Stimulated activated CD8-positive, alpha-beta memory T cell treated with anti-CD3 and anti-CD28 coated beads, Interleukin-15, amount 100 ng/mL, for 48 hours (primary cell): ENCODE measurements at places on chromosomes 6 and 20.

- DNase-seq, result no peak
Observed at GRCh38 chr6:404685-405423, 13.3 kb downstream of the IRF4 start.

DNA sequence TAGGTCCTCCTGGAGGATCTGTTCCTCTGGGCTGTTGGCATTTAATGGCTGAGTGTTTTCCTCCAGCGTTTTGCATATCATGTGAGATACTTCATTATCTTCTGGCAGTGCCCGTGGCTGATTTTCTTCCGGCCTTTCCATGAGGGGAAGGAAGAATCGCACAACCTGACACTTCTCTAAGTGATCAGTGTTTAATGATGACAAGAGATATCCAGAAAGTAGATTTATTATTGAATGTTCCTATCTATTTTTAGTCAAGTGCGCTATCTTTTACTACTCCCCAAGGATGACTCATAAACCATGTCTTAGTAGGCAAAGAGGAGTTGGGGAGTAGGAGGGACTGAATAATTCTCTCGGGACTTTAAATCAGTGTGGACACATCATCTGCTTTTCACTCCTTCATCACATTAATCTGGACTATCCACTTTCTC lies 149.7 kb downstream of the PLCB4 start:
- no peak for DNase-seq

- no peak for DNase-seq
Observed at GRCh38 chr20:41508335-41508734, 109.8 kb downstream of the CHD6 start.

GRCh38 chr20:53964067-53964466 lies 106.3 kb downstream of the BCAS1 start:
- no peak for DNase-seq

GRCh38 chr6:33996120-33996475 lies 149.8 kb downstream of the GRM4 start:
- DNase-seq, result no peak

DNA sequence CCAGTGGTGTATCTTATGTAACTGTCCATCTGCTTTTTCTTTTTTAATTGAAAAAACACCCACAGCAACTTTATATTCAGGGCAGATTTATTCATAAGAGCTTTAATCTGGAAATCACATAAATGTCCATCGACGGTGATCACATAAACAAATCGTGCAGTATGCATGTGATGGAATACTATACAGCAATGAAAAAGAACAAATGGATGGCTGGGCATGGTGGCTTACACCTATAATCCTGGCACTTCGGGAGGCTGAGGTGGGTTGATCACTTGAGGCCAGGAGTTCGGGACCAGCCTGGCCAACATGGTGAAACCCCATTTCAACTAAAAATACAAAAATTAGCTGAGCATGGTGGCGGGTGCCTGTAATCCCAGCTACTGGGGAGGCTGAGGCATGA lies 39.1 kb downstream of the VSTM2L start:
- no peak for DNase-seq

- no peak for DNase-seq
Observed at GRCh38 chr20:31604567-31605030, 490 bp upstream of the ID1 start.

- no peak for DNase-seq
Observed at GRCh38 chr6:80143419-80143937, 37.0 kb downstream of the BCKDHB start.

GRCh38 chr6:138428944-138429598 lies 25.0 kb downstream of the HEBP2 start:
- no peak for DNase-seq

GRCh38 chr6:100137759-100138158 lies 143.7 kb upstream of the MCHR2 start:
- DNase-seq, result no peak

GRCh38 chr6:2485116-2485515 lies 239.7 kb upstream of the GMDS start:
- no peak for DNase-seq

- no peak for DNase-seq
Observed at GRCh38 chr20:32534661-32535240, 50.4 kb downstream of the NOL4L start.

DNA sequence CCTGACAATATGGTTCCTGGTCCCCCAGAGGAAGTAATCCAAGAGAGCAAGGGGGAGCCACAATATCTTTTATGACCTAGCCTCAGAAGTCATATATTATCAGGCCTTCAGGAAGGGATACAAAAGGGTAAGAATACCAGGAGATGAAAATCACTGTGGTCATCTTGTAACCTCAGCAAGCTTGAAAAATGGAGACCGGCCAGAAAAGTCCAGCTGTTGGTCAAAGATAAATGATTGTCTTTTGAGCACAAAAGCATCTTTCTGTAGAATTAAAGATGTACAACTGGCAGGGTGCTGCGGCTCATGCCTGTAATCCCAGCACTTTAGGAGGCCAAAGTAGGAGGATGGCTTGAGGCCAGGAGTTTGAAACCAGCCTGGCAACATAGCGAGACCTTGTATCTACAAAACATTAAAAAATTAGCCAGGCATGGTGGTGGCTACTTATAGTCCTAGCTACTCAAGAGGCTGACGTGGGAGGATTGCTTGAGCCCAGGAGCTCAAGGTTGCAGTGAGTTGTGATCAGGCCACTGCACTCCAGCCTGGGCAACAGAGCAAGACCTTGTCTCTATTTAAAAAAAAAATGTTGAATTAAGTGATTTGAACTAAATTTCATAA lies 118.0 kb upstream of the MARCKS start:
- no peak for DNase-seq

GRCh38 chr6:36577301-36577700 lies 16.9 kb upstream of the SRSF3 start:
- DNase-seq, result no peak

- no peak for DNase-seq
Observed at GRCh38 chr6:131322125-131322524, 186.9 kb downstream of the AKAP7 start.

GRCh38 chr6:102344769-102345168 lies 951.3 kb downstream of the GRIK2 start:
- DNase-seq, result no peak

GRCh38 chr6:27962506-27962905 lies 5.5 kb downstream of the OR2B6 start:
- DNase-seq, result no peak

DNA sequence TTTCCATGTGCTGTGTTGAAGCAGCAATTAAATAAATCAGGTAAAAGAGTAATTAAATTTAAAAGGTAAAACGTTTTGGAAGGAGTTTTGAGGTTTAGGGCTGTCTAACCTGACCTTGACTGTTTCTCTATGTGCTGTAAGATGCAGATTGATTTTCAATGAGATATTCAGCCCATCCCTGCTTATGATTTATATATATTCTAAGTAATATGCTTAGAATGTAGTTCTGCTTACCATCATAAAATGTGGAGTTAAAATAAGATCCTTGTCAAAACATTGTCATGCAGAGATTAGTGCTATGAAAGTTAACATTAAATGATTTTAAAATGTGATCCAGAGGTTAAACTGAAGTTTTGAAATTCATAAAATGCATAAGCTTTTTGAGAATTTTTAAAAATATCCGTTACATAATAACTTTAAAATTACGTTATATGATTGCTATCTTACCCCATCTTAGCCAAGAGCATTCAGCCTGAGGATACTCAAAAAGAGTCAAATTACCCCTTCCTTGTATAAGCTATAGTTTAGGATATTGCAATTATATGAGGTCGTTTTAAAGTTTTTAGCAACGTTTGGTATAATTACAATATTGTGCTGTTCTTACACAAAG lies 122.5 kb downstream of the MTHFD1L start:
- no peak for DNase-seq

GRCh38 chr20:64153861-64154589 lies 10.2 kb upstream of the MYT1 start:
- no peak for DNase-seq

GRCh38 chr6:63352069-63352543 lies 32.3 kb upstream of the LGSN start:
- DNase-seq, result no peak

DNA sequence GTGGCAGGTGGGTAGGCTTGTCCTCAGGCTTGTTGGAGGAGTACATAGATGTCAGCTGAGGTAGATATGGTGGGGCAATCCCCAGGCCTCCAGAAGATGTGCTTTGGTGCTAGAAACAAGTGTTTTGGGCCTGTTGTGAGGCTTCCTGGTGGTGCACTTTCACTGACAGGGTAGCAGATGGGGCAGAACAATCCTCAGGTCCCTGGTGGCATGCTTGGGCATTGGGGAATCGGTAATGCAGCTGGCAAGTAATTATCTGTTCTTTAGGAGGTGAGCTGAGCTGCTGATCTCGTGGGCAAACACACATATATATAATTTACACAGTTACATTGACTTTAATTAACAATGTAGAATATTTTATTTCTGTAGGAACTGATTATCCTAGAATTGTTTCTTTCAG lies 458.7 kb downstream of the BMP2 start:
- DNase-seq, result no peak

GRCh38 chr6:5146398-5146797 lies 61.3 kb downstream of the PPP1R3G start:
- no peak for DNase-seq
